Activated CD8-positive, alpha-beta T cell treated with anti-CD3 and anti-CD28 coated beads for 36 hours (primary cell): ENCODE measurements at places on chromosomes 13 and 19. TPM values are rescaled to one million over a fixed set of nuclear protein-coding genes. Genes with fewer than 3 reads are reported as not detected.

USHBP1 gene
- not detected for total RNA-seq

ZNF726 gene
- total RNA-seq: 19.1 TPM

TMEM190 gene
- not detected for total RNA-seq

AZU1 gene
- total RNA-seq: not detected

DNA sequence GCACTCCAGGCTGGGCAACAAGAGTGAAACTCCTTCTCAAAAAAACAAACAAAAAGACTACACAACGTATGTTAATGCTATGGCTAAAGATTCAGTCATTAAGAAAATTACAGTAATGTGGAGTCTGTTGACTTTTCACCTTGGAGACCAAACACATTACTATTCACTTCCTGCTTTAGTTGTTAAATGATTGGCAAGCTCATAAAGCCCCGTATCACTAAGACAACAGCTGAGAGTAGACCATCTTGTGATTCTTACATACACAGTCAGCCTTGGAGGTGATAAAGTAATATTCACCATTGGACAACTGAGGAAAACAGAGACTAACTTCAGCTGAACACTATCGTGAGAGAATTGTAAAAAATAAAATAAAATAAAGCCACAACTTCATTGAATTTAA lies 86.5 kb downstream of the KCTD12 start:
- DNase-seq: no peak

DNA sequence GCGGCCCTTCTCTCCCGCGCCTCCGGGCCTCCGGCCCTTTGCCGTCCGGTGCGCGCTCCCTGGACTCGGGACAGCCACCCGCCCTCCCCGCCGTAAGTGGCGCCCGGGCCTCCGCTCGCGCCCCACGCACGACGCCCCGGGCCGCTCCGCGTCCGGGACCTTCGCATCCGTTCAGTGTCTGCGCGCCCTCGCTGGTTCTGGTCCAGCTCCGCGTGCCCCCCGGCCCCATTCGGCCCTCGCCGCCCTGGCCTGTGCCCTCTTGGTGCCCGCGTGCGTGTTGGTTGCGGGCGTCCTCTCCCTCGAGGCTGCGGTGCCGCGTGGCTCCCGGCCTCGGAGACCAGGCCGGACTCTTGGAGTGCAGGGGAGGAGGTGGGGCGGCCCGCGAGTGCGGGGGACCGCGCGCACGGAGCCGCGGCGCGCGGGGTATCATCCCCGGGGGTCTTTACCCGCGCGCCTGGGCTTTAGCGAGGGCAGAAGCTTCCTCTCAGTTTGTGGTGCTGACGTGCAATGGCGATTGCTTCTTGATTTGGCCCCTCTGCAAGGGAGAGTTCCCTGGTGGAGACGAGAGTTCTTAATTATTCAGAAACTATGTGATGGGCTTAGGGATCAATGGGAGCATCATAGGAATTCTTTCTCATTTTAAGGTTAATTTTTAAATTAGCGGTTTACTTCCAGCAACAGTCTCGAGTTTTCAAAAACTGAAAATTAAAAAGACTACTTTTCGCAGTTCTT lies 757 bp downstream of the WASF3 start:
- DNase-seq: no peak

DNA sequence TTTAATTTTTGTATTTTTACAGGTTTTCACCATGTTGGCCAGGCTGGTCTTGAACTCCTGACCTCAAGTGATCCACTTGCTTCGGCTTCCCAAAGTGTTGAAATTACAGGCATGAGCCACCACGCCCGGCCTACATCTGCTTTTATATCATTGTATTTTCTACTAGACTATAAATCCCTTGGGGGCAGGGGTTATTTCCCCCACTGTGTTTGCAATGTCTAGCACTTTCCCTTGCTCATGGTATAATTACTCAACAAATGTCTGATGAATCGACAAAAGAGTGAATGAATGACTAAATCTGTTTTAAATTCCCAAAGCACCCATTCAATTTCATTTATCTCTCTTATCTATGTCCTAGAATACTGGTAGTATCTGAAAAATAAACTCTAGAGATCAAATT lies 244.5 kb upstream of the CSNK1A1L start:
- DNase-seq: no peak

GRCh38 chr19:54138489-54139256 lies 1.1 kb downstream of the CNOT3 start:
- DNase-seq: peak; percentile 60

- no peak for DNase-seq
These were observed 29.1 kb downstream of the TUBGCP3 start for GRCh38 chr13:112558696-112559418.
